ENCODE measurements at places on chromosomes 2 and 18.

- DNase-seq, result no peak
Measured at GRCh38 chr18:77197073-77197472, 52.6 kb upstream of the GALR1 start.

GRCh38 chr2:191041418-191042161 lies 27.6 kb upstream of the STAT1 start:
- DNase-seq, result no peak

GRCh38 chr2:233413559-233414272 lies 59.4 kb downstream of the DGKD start:
- DNase-seq, result peak; percentile 53

DNA sequence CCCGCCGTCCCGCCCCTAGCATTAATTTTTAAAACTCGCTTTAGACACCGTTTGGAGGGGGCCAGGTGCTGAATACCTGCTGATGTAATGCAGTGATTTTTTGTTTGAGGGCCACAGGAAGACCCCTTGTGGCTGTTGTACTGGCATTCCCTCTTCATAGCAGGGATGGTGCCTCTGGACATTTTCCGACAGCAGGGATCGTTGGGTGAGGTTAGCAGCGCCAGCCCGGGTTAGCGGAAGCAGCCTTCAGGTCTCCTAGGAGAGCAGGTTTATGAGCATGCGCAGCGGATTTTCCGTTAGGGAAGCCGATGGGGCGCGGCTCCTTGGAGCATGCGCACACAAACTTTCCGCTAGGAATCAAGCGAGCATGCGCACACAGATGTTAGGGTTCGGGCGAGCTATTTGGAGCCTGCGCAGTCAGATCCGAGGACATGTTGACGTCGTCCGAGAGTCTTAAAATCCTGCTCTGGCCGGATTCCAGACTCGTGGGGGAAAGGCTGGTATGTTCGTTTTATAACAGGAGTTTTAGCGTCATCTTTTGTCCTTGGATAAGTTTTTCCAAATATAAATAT lies 17.2 kb upstream of the C2orf74 start:
- DNase-seq, result peak; percentile 91

- no peak for DNase-seq
Measured at GRCh38 chr2:238729261-238729935, 118.5 kb upstream of the TWIST2 start.

DNA sequence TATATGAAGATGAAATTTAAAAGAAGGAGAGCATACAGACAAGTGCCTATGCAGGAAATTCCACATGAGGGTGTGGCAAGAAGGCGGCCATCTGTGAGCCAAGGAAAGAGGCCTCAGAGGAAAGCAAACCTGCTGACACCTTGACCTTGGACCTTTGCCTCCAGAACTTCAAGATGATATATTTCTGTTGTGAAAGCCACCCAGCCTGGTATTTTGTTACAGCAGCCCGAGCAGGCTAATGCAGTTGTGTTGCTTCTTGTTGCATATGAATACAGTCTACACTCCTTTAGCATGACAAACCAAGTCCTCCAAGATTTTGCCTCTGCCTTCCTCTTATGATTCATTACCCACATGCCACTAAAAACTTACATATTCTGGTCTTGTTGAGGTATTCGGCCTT lies 374.8 kb upstream of the TRIB2 start:
- no peak for DNase-seq

- DNase-seq, result no peak
Measured at GRCh38 chr2:11658208-11659114, 11.5 kb downstream of the NTSR2 start.
